ENCODE measurements at places on chromosomes 12 and 14. TPM values are rescaled to one million over a fixed set of nuclear protein-coding genes. Genes with fewer than 3 reads are reported as not detected.

GRCh38 chr14:45785240-45785639 is 532.2 kb upstream of the MIS18BP1 start:
- no peak for DNase-seq

DNA sequence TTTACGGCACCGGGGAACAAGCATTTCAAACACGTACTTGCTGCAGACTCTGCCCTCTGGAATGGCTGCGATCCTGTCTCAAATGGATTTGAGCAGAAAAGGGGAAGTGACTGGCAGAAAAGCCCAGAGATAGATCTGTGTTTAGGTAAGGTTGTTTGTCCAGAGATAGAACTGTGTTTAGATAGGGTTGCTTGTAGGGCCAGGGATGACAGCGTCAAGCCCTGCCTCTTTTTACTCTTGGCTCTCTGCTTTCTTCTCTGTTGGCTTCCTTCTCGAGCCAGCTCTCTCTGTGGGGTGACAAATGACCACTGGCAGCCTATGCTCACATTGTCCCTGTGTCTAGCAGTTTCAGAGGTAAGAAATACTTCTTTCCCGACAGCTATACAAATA is 11.4 kb downstream of the DGLUCY start:
- no peak for DNase-seq

The SPTB gene
- total RNA-seq, result 6.6 TPM

The KRT3 gene
- total RNA-seq, result not detected

DNA sequence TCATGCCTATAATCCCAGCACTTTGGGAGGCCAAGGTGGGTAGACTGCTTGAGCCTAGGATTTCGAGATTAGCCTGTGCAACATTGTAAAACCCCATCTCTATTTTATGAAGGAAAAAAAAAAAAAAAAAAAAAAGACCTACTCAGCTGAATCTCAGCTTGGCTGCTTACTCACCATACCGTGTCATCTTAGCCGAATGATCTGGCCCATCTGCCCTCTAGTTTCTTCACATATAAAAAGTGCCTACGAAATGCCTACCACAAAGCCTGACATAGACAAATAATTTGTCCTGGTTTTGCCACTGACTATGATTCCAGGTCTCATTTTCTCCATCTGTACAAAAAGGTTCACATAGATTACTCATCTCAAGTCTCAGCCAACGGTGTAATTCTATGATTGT is 10.1 kb downstream of the DIABLO start:
- no peak for DNase-seq

The RNU4-1 gene
- under 0.01 TPM for total RNA-seq

The TPH2 gene
- total RNA-seq, result 1.8 TPM

GRCh38 chr12:14723763-14724162 is 27.4 kb upstream of the GUCY2C start:
- peak; percentile 66 for DNase-seq

DNA sequence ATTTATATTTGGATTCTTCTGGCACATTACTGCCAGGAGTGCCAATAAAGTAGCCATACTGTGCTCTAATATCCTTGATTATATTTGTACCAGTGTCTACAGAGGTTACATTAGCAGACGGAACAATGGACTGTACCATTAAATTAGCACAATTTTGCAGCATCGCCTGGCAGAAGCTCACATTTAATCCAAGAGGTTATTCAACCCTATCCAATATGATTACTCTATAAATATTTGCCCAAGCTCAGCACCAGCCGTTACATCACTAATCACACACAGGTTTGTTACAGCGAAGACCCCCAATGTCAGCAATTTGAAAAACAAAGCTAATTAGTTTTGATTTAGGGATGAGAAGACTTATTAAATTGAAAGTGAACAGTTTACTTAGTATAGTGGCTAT is 16.9 kb upstream of the MGST1 start:
- DNase-seq, result no peak

The PTPRQ gene
- 1.4 TPM for total RNA-seq

Measured in testis (tissue), 5 donors.